Hindlimb muscle (tissue), 1 donor: ENCODE measurements at places on chromosomes 2 and 18. TPM values are rescaled to one million over a fixed set of nuclear protein-coding genes. Genes with fewer than 3 reads are reported as not detected.

GPR45 gene
- polyA plus RNA-seq = not detected

GRCh38 chr18:74895686-74896085 is 298.0 kb downstream of the ZNF407 start:
- DNase-seq = no peak

GRCh38 chr2:104845552-104845931 is 8.4 kb upstream of the POU3F3 start:
- no peak for DNase-seq

GRCh38 chr2:181076658-181077057 is 96.3 kb downstream of the UBE2E3 start:
- no peak for DNase-seq

BCL11A gene
- polyA plus RNA-seq = 3.1 TPM

DNA sequence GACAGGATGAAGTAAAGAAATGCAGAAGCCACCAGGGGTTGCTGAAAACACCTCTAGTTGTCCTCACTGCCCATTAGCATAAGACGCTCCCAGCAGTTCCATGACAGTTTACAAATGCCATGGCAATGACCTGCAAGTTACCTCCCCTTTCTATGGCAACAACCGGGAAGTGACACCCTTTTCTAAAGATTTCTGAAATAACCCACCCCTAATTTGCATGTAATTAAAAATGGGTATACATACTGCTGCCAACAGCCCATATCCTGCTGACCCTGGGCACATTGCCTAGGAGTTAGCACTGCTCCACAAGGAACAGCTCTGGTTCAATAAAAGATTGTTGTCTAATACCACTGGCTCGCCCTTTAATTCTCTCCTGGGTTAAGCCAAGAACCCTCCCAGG is 178.3 kb upstream of the LRATD1 start:
- DNase-seq = no peak
